Epithelial cell of prostate (primary cell): ENCODE measurements at places on chromosomes 12 and 14.

DNA sequence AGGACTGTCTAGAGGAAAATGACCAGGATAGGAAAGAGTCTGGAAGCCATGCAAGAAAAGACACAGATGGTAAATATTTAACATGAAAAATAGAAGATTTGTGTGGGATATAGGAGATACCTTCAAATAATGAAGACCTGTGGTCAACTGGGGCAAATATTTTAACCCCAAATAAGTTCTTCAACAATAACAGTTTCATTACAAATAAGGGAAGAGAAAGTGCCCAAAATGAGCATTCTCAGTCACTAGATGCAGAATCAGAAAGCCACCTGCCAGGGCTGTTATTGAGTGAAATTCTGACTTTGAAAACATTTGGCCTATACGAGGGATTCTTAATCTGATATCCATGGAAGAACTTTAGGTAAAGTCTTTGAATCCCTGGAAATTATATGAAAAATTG, 231.2 kb upstream of the PLEKHG7 start:
- DNase-seq, result no peak

GRCh38 chr14:88960496-88960895, 136.0 kb downstream of the TTC8 start:
- no peak for DNase-seq

DNA sequence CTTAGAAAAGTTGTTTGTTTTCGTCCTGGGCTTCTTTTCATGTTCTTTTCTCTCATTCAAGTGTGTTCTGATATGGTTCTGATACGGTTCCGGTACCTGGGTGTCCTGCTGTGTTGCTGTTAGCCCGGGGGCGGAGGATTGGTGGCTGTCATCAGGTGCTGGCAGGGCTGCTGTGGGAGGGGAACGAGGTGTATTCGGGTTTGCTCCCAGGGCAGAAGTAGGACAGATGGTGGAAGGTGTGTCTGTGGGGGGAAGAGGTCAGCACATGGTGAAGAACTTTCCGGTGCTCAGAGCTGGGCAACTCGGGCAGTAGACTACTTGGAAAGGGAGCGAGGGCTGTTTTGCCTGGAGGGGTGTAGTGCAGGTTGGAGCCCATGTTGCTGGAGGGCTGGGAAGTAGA, 70.2 kb downstream of the SLC25A47 start:
- DNase-seq, result no peak

DNA sequence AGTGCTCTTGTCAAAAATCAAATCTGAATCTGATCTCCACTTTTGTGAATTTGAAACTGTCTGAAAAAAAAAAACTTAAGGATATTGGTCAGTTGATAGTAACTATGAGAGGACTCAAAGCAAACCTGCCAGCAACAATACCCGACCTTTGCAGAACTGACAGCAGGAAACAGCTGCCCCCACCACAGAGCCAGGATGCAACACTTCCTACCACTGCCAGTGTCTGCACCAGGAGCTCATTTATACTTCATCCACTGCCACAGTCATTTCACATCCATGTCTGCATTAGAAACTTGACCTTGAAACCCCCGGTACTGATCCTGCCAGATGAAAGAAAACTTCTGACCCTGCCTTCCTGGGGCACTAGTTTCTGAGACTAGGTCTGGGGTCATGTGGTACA, 27.4 kb upstream of the RXYLT1 start:
- DNase-seq, result no peak

DNA sequence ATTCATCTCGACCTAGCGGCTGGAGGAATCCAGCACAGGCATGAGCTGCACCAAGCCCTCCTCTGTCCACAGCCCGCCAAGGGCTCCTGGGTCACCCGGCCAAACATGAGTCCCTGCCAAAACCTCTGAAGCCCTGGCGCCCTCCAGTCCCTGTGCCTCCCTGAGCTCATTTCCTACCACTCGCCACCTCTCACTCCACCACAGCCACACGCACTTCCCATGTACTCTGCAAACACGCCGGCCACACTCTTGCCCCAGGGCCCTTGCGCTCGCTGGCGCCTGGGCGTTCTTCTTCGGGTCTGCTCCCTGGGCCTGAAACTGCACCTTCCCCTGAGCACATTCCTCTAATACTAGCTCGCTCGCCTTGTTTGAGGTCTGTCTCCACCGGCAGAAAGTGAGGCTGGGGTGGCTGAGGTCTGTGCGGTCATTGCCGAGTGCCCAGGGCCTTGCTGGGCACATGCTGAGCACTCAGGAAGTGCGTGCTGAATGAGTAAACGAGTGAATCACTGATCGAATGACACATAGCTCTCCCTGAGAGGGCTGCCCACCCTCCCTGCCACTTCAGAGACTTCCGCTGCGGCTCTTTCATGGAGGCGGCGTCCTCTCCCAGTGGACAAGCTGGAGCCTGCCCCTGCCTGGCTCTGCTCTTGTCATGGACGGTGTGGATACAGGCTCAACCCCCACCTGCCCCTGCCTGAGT, 33.7 kb upstream of the DLK1 start:
- DNase-seq, result peak; percentile 91

DNA sequence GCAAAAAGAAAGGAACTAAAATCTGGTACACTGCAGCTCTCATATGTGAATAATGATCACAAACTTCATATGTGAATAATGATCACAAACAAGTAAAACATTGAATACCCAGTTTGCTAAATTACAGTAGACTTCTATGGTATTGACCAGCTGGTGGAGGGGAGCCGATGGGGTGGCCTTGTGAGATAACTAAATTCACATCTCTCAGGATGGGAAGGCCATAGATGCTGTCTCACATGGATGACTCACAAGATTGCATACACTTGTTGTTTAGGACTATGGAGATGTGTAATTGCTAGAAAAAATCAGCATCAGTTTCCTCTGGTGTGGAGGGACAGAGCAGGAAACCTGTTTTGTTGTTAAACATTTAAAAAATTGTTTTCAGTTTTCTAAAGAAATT, 49.2 kb downstream of the ACACB start:
- no peak for DNase-seq

GRCh38 chr14:74238974-74239847, at the start of gene VSX2:
Gene VSX2, plus strand, starts transcription at chr14:74239449. Its CDS starts 113 bp downstream, at chr14:74239562.
- no peak for DNase-seq

DNA sequence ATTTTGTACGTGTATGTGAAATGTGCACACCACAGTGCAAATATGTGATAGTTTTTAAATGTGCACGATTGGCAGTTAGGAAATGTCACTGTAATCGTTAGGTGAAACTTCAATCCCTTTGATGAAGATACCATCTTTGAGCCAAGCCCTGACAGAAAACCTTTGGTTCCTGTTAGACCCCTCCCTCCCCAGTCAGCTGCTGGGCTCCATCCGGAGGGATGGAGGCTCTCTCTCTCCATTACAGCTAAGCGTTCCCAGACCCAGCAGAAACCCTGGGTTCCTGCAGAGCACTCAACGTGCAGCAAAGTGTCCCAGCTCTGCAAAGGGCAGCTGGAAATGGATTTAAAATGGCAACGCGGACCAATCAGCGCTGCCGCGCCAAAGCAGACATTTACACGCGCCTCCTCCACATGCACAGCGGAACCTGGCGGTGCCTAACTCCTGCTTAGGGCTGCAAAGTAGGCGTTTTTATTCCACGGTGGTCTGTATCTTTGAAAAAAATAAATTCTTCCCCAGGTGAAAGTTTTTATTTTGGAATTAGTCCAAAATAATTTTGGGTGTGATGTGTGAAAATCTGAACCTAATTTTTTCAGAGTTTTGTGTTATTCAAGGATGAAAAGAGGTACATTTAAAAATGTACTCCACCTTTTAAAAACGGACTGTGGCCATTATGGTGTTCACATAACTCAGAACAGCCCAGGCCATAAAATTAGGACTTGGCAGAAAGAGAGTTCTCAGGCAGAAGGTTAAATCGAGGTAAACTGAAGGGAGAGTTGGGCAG, 1.4 kb upstream of the HMGA2 start:
- DNase-seq, result no peak

DNA sequence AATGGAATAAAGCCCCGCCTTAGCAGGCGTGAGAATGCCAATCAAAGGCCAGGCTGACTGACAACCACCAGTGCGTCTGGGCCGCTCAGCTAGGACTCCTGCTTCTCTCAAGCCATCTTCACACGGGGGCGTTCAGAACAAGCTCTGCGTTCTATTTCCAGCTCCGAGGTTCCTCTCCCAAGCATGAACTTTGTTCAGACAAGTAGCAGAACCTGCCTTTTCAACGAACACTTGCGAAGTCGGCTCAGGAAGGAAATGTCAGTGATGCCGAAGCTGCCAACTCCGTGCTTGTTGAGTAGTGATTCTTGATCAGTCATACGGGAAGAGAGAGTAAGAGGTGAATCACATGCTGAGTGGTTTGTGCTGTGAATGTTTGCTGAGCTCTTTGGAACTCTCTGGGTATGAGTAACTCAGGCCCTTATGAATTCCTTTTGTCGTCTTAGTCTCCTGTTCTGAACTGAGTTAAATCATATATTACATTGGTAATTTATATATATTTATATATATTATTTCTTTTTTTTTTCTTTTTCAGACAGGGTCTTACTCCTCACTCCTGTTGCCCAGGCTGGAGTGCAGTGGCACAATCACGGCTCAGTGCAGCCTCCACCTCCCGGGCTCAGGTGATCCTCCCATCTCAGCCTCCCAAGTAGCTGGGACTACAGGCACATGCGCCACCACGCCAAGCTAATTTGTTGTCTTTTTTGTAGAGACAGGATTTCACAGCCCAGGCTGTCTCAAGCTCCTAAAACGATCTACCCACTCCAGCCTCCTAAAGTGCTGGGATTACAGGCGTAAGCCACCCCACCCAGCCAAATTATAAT, 29.4 kb upstream of the BCL7A start:
- DNase-seq, result peak; percentile 99

- no peak for DNase-seq
These were observed 318.8 kb upstream of the FKBP4 start for GRCh38 chr12:2475984-2476383.

GRCh38 chr14:64721391-64721791, 17.2 kb downstream of the PLEKHG3 start:
- no peak for DNase-seq

DNA sequence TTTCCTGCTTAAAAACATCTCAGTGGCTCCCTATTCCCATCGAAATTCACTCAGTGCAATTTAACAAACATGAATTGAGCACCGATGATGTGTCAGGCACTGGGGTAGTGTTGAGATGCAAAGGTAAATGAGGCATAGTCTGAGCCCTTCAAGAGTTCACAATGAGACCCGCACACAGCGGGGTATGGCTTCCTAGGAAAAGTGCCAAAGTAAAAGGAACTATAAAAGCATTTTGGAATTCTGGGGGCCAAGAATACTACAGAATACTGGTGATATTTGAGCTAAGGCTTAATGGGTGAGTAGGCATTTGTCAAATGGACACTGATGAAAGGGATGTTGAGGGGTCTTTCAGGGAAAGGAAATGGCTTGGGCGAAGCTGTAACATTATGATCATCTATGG, 315.4 kb downstream of the DPF3 start:
- no peak for DNase-seq

- no peak for DNase-seq
These were observed 54.1 kb downstream of the EP400 start for GRCh38 chr12:132003846-132004245.

DNA sequence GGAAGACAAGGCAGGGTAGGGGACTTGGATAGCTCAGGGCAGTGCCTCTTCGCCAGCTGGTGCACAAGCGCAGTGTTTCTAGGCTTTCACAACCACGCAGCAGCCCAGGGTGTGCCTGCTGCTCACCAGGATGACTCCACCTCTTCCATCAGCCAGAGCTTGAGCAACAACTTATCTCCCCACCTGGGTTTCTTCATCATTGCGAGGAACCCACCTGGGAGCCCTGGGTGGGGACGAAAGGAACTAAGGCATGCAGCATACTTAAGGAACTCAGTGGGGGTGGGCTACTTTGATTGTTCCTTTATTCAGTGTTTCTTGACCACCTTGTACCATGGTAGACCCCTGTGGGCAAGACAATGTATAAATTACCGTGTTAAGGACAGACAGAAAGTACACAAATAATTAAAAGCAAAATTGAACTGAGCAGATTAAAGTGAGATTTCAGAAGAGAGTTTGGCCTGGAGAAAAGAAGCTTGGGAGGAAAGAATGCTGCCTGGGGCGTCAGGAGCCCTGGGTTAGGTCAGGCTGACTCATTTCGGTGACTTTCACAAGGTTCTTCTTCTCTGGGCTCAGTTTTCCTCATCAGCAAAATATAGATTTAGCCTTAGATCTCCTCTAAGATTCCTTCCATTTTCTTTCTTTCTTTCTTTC, 22.9 kb downstream of the KRT18 start:
- DNase-seq, result peak; percentile 71

GRCh38 chr12:120902846-120903411, 1.2 kb downstream of the SPPL3 start:
- no peak for DNase-seq

- no peak for DNase-seq
These were observed at the start of gene OR6C75 for GRCh38 chr12:55362675-55363074. Gene OR6C75, plus strand, starts transcription at chr12:55362975. Its CDS starts 2,136 bp downstream, at chr12:55365111.

DNA sequence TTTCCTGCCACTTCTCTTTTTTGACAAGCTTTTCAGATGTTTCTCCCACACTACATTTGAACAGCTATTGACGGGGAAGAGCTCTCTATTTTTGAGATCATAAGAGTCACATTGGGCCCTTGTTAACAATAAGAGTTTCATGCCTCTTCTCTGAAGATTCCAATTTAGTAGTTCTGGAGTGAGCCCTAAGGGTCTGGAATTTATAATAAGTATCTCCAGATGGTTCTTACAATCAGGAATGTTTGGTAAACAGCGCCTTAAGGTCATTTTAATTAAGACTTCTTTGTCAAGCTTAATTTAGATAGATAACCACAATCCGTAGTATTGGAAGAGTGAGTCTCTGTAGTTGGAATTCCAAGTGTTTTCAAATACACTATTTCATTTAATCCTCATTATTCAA, 60.6 kb upstream of the HECTD1 start:
- DNase-seq, result no peak

DNA sequence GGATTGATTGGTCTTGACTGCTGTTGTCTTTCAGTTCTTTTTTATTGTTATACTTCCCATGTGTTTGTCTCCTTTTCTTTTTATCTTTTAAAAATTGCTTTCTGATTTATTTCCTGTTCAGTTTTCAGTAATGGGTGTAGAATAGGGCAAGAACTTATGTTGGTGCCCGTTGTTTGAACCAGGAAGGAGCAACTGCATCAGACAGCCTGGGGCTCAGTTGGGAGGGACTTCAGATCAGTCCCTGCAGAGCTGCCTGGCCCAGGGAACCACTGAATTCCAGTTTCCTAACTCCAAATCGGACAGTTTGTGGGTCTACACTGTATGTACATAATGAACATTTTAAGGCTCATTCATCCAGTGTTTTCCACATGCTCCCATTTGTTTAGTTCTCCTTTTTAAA, 64.9 kb downstream of the FBXO34 start:
- DNase-seq, result no peak

- DNase-seq, result no peak
These were observed 19.0 kb upstream of the GOLGA3 start for GRCh38 chr12:132847363-132848356.

- DNase-seq, result no peak
These were observed 42.4 kb downstream of the FAM186A start for GRCh38 chr12:50353869-50354593.

GRCh38 chr12:95533985-95534384, 17.3 kb downstream of the USP44 start:
- no peak for DNase-seq

DNA sequence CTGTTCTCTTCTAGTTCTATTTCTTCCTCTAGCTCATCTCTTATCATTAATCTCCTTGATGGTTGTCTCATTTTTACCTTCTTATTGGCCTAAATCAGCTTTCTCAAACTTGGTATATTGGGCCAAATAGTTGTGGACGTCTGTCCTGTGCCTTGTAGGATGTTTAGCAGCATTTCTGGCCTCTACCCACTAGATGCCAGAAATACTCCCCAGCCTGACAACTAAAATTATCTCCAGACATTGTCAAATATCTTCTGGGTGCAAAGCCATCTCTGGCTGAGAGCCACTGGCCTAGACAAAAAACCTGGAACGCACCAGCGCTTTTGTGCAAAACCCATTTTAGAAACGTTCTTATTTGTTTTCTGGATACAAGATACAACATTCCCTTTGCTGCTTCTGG, 38.8 kb upstream of the LRRC10 start:
- no peak for DNase-seq
